ENCODE measurements at places on chromosomes 16 and 17.

- DNase-seq: no peak
Measured at GRCh38 chr16:11386054-11386680, 40.9 kb downstream of the RMI2 start.

DNA sequence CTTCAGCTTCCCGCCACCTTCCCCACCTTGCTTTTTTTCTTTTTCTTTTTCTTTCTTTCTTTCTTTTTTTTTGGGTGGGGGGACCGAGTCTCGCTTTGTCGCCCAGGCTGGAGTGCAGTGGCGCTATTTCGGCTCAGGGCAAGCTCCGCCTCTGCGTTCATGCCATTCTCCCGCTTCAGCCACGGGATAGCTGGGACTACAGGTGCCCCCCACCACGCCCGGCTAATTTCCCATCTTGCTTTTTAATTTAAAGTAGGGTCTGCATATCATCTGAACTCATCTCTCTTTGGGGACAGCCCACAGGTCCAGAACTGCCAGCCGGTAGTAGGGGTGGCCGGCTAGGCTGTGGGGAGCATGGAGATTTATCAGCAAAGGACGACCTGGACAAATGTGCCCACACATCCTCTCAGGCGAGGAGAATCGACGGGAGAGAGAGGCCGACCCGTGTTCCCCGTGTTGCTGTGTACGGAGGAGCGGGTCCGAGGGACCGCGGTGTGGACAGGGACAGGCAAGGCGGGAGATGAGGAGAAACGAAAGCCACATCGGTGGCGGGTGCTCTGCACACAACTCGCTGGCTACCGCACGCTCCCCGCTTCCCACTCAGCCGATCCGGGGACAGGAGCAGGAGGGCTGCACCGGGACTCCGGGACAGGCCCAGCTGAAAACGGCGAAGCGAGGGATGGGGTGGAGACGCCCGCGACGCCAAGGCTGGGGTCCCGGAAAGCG, 2.4 kb downstream of the MT1M start:
- no peak for DNase-seq

DNA sequence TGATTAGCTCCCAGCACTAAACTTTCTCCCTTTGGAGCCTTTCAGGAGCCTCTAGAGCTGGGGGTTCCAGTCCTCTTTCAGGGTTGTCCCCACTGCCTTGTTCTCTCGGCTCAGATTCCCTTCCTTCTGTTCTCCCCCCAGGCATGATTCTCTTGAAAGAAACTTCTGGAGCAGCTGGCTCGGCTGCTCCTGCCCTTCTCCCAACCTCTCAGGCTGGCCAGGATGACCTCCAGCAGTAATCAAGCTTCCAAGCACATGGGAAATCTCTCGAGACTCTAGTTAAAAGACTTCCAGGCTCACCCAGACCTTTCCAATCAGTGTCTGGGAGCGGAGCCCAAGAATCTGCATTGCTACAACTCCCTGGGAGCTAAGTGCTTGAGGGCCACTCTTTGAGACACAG, 3.6 kb downstream of the SDK2 start:
- no peak for DNase-seq

GRCh38 chr17:82006468-82007227, 16.0 kb downstream of the CENPX start:
- peak; percentile 64 for DNase-seq

- no peak for DNase-seq
Measured at GRCh38 chr16:27363246-27363632, 38.7 kb upstream of the IL21R start.

GRCh38 chr17:39617446-39618245, 9.1 kb upstream of the PPP1R1B start:
- peak; percentile 68 for DNase-seq

GRCh38 chr17:35846055-35846809, 22.5 kb downstream of the HEATR9 start:
- no peak for DNase-seq

GRCh38 chr17:37710344-37710886, 34.4 kb downstream of the HNF1B start:
- peak; percentile 41 for DNase-seq

DNA sequence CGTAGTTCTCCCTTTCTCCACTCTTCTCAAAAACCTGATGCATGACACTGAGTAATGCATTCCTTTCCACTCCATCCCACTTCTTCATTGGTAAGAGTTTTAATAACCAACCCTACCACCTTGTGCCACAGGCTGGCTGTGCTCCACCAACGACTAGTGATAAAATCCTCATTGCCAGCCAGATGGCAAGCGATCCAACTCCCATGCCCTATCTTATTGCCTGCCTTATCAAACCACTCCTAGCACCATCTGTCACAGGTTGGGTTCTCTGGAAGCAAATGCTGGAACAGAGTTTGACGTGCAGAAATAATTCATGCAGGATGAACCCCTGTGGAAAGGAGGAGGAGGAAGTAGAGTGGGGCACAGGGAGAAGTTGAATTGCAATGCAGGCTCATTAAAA, 99.5 kb downstream of the CHD9NB start:
- DNase-seq: no peak

DNA sequence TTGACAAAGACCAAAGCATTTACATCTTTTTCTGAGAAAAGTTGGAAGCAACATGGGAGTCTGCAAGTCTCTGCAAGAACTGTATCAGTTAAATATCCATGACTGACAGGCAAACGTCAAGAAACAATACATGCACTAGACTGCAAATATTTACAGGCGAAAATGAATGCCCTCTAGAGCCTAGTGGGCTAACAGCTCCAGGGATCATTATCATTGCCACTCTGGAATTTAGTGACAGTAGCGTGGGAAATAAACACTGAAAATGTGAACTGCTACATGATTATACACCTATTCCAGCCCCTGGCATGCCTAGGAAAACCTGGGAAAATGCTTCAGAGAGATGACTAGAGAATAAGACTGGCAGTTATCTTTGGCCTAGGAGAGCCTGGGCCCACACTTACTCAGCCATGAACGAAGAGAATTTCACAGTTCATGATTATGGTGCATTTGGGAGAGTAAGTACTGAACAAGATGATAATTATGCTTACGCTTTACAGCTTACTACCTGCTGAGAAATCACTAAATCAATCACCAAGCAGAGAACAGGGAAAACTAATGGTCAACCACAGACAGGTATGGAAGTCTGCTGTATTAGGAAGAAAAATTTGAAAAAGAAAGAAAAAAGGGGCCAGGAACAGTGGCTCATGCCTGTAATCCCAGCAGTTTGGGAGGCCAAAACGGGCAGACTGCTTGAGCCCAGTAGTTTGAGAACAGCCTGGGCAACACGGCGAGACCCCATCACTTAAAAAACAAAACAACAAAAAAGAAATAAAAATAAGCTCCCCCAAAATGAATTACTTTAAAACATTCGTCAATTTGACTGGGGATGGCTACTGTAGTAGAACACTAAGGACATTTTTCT, 66.6 kb upstream of the CLEC18B start:
- no peak for DNase-seq

DNA sequence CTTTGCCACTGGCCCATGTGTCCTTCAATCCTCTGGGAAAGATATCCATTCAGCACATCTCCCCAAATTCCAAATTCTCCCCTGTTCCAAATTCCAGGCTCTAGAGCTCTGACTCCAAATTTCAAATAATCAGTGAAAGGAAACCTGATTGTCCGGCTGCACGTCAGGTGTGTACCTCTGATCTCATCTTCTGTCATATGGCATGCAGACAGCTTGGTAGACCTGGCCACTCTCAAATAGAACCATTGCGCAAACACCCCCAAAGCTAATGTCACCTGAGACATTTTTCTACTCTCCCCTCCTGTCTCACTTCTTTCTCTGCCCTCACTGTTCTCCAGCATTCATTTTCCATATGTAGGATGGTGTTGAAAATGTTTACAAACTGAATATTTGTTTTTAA, 337.0 kb upstream of the DYNLRB2 start:
- no peak for DNase-seq

GRCh38 chr17:39183045-39183444, 14.4 kb downstream of the CACNB1 start:
- DNase-seq: no peak

DNA sequence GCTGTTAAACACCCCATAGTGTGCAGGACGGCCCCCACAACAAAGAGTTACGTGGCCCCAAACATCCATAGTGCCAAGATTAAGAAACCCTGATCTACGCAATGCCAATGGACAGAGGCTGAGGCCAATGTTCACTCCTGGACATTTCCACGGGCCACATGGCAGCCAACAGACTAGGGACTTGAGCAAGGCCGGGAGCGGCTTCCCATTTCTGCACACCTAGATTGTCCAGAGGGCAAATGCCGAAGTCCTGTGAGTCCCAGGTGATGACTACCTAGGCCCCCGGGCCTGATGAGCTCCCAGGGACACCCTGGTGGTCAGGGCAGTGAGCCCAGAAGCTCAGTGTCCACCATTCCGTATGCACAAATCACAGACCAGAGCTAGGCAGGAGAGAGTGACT, 95.5 kb downstream of the AMFR start:
- DNase-seq: no peak

DNA sequence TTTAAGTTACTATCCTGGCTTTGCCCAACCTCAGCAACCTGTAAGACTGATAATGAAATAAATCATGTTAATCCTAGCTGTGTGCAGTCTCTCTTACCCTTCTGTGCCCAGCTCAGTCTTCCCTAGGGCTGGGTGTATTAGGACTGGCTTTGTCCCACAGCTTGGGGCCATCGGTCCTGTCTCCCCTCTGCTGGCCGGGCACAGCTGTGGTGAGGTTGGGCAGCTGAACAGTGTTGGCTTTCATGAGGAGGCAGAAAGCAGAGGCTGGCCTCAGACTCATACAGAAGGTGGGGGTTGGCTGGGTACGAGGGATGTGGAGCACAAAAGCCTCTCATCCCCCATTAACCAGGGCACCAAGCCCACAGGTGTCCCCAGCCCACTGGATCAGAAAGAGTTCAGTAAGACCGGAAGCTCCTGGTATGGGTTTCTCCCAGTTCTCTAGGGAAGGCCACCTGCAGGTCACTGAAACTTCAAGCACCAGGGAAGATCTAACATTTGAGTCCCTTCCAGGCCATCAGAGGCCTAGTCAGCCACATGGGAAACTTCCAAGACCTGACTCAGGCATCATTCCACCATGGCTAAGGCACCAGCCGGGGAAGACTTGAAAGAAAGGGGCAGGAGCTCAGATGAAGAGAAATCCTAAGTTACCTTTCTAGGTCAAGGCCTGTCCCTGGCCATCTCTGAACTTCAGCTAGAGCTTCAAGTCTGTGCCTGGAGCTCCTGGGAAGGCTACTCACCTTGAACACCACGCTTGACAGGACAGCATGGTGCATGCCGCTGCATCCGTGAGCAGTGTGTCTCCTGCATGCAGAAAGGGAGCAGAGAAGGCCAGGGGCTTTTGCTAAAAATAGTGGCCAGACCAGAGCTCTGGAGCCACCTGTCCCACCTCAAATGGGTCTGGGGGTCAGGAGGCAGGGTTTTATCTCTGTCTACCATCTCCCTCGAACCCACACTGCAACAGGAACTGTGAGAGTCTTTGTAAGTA, 8.8 kb downstream of the CNP start:
- DNase-seq: peak; percentile 37

DNA sequence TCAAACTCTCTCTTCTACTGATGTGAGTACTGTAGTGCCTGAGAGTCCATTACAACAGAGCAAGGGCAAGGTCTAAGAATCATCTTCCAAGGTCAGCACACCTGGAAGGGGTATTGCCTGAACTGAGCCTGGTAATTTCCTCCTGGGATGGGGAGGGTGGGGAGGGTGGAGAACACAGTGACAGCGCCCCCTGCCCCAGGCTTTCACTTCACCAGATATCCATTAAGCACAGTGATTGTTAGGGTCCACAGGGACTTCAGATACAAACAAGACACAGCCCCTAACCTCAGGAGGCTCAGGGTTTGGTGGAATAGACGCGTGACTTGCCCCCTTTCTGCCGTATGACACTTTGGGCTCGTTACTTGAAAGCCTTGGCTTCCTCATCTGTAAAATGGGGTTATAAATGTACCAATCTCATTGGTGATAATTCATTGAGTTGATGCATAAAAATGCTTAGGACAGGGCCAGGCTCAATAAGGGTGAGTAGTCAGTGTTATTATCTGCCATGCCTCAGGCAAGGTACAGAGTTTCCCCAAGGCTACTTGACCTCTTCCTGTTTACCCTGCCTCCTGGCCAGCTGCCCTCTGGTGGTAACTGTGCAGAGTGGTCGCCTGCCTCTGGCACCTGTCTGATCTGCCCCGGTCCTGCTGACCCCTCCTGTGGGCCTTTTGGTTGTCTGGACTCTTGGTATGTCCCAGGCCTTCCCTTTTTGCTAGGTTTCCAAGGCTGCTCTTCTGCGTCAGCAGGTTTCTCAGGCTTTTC, 13.1 kb upstream of the BRD7 start:
- no peak for DNase-seq

DNA sequence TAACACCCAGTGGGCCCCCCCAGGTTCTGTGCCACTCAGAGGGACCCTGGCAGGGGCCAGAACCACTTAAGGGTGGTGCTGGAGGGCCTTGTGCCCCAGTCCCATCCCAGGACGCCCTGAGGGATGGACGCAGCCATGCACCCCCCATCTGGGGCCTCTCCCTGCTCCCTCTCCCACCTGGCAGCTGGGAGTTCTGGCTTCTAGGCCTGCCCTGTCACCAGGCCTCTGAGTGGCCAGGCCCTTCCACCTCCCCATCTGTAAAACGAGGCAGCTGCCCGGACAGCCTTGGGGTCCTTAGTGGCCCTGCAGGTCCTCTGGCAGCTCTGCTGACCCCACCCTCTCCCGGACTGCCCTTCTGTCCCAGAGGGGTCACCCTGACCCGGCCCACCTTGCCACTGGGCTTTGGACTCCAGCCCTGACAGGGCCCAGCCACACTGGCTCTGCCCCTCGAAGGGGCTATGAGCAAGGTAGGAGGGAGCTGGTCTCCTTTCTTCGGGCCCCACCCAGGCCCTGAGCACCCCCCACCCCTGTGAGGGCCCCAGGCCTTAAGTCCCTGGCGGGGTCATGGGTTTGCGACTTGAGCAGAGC, 12.3 kb downstream of the PAM16 start:
- no peak for DNase-seq

- DNase-seq: no peak
Measured at GRCh38 chr16:81554979-81555378, 110.4 kb downstream of the CMIP start.

DNA sequence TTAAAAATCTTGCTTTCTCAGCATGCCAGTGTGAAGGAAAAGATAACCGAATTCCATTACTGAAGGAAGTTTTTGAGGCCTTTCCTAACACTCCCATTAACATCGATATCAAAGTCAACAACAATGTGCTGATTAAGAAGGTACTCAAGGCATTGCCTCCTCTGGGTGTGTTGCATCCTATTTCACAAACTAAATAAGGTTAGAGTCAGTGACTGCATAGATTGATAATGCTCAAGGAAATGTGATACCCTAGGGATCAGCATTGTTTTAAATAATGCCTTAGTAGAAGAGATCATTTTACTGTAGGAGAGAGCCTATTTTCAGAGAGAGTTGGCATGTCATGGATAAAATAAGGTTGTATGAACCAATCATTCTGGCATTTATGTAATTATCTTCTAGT, 36.8 kb downstream of the GDPD1 start:
- no peak for DNase-seq

- peak; percentile 83 for DNase-seq
Measured at GRCh38 chr16:56519459-56520250, at the start of gene BBS2. TSS of gene BBS2 (minus strand) at chr16:56520024. CDS start at chr16:56519862, 162 bp downstream.

GRCh38 chr17:82003411-82004381, 19.0 kb downstream of the CENPX start:
- DNase-seq: peak; percentile 99

GRCh38 chr17:57783338-57783742, 38.2 kb upstream of the CCDC182 start:
- peak; percentile 58 for DNase-seq
